ENCODE measurements at places on chromosomes 2 and 18. TPM values are rescaled to one million over a fixed set of nuclear protein-coding genes. Genes with fewer than 3 reads are reported as not detected.

Gene E2F6
- total RNA-seq: 14.5 TPM

Gene FARP2
- total RNA-seq: 48.6 TPM

Gene CD207
- total RNA-seq: 3.6 TPM

Gene FMNL2
- total RNA-seq: 69.5 TPM

Gene ZSWIM2
- total RNA-seq: not detected

Gene SLC16A14
- 4.7 TPM for total RNA-seq

Gene TRIM54
- total RNA-seq: not detected

Gene SAG
- total RNA-seq: not detected

Gene IL36B
- total RNA-seq: not detected

Gene G6PC2
- total RNA-seq: not detected

Gene C1QL2
- not detected for total RNA-seq

GRCh38 chr18:53148123-53148522 lies 808.1 kb downstream of the DCC start:
- DNase-seq: no peak

GRCh38 chr2:233705911-233706506 lies 6.7 kb upstream of the UGT1A5 start:
- peak; percentile 72 for DNase-seq

DNA sequence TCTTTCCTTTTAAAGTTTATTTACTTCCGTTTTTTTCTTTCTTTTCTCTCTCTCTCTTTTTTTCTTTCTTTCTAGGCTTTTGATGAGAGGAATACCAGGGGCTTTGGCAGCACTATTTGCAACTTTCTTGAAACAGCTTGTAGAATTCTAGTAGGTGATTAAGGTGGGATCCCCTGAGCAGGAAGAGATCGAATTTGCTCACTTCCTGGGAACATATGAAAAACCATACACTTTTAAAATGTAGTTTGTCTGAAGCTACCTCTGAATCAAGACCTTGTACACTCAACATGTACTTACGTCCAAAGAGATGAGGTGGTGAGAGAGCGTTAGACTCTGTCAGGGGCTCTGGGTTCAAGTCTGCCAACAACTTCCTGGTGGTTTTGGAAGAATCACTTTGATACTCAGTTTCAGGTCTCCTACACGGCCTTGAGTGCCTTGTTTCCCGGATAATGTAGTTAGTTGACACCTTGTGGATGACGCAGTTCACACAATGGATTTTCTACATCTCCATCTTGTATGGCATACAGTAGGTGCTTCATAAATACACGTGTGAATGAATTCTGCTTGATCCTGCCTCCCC lies 229.1 kb downstream of the MYCN start:
- no peak for DNase-seq

DNA sequence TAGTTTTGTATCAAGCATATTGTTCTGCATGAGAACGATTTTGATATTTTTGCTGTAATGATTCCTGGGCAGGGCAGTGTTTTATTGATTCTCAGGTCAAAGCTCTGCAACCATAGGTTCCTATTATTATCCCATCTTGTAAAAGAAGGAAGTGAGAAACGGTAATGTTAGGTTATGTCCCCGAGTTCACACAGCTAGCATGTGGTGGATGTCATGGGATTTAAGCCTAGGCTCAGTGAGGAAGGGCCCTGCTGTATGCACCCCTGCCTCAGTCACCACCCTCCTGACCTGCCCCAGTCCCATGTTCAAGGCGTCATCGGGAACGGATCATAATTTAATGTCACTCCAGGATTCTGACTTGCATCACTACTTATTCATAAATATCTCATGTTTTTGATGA lies 10.7 kb downstream of the ACP1 start:
- no peak for DNase-seq

DNA sequence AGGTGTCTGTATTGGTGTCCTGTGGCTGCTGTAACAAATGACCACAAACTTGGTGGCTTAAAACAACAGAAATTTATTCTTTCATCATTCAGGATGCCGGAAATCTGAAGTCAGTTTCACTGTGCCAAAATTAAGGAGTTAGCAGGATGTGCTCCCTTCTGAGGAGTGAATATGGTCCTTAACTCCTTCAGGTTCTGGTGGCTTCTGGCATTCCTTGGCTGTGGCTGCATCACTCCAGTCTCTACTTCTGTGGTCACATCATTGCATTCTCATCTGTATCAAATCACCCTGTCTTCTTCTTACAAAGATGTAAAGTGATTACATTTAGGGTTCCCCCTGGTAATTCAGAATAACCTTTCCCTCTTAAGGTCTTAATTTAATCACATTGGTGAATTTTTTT lies 12.6 kb downstream of the GPD2 start:
- no peak for DNase-seq

GRCh38 chr2:133171393-133172004 lies 396.8 kb downstream of the NCKAP5 start:
- DNase-seq: no peak

DNA sequence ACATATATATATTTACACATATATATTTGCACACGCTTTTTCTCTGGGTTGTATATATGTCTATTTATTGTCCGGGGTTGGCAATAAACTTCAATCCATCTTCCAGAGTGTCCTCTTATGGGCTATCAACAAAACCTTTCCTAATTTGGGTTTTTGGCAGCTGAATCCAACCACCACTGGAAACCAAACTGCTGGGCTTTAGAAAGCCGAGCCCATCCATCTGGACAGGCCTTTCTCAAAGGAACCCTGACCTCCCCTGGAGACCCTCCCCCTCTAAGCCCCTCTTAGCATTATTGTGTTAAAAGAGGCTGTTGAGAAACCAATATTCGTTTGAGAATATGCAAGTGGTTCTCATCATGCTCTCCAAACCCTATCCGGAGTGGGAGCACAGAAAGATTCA lies 153.6 kb downstream of the NRP2 start:
- DNase-seq: no peak

GRCh38 chr2:189466046-189466445 lies 24.8 kb downstream of the WDR75 start:
- no peak for DNase-seq

DNA sequence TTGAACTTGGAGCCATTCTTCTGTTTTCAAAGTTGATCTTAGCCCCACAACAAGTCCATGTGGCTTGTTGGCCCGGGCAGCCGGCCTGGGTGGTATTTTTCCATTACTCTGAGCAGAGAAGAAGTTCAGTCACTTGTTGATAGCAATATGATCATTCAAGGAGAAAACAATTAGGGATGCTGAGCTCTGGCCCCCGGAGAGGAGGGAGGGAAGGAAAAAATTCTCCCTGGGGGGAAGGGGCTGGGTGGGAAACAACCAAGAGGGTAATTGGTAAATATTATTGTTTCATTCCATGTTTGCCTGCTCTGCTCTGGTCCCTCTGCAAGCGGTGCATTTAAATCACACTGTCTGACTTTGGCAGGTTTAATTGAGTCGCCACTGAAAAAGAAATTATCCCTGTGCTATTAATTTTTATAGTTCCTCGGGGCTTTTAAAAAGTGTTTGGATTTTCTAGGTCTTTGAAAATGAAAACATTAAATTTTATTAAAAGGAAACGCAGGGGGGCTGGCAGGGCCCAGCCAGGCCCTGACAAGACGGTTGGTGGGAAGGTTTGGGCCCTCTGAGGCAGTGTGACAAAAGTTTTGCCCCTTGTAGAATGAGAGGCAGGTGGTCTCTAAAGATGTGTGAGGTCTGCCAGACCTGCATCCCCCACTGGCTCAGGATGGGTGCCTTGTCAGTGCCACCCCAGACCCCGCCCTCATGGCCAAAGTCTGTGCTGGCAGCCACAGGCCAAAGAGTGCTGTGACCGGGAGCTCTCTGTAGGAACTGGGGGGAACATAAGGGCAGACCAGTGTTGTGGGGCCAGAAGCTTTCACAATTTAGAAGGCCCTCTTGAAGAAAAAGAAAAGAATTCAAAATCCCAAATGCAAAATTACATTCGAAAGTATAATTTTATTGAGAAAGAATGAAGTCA lies 52.5 kb upstream of the SLC14A2 start:
- DNase-seq: no peak

DNA sequence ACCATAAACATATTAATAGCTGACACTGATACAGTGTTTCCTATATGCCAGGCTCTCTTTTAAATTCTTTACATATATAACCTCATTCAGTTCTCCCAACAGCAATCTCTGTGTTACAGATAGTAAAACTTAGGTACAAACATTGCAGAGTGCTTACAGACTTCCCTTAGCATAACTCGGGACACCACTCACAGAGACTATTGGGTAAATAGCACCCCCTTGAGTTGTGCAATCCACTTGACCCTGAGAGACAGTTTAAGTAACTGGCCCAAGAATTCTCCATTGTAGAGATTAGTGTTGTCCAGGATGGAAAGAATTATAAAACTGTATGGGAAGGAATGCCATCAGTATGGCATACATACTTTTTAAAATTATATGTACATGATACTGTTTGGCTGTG lies 110.1 kb downstream of the POLE4 start:
- no peak for DNase-seq

- DNase-seq: no peak
Measured at GRCh38 chr2:200624658-200625057, 38.8 kb downstream of the AOX1 start.

- DNase-seq: no peak
Measured at GRCh38 chr18:79389689-79390088, 6.0 kb upstream of the NFATC1 start.

DNA sequence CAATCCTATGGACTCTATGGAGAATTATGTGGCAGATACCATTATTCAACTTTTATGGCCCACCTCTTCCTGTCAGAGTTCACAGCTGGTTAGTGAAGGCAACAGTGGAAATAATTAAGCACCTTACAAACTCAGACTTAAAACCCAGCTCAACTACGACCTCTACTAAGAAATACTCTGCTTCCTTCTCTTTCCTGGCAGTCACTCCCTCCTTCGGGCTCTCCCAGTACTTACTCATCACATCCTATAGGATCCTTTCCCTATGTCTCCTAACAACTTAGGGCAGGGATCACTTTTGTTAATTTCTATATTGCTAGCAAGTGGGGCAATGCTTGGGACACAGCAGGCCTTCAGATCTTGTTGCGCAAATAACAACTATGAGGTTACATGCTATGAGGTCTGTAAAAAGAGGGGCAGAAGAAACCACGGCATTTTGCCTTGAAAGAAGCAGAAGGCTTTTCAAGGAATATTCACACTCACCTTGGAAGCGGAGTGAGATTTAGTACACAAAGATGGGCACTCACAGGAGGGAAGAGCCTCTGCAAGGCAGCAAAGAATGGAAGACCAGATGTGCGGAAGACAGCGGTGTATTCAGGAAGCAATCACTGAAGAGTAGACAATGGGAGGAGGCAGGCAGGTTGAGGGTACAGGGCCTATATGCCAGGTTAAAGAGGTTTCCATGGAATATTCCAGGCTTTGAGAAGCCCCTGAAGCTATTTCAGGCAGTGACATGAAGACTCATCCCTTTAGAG lies 2.1 kb downstream of the STK39 start:
- DNase-seq: no peak

GRCh38 chr2:68568116-68568515 lies 75.3 kb upstream of the PROKR1 start:
- no peak for DNase-seq

DNA sequence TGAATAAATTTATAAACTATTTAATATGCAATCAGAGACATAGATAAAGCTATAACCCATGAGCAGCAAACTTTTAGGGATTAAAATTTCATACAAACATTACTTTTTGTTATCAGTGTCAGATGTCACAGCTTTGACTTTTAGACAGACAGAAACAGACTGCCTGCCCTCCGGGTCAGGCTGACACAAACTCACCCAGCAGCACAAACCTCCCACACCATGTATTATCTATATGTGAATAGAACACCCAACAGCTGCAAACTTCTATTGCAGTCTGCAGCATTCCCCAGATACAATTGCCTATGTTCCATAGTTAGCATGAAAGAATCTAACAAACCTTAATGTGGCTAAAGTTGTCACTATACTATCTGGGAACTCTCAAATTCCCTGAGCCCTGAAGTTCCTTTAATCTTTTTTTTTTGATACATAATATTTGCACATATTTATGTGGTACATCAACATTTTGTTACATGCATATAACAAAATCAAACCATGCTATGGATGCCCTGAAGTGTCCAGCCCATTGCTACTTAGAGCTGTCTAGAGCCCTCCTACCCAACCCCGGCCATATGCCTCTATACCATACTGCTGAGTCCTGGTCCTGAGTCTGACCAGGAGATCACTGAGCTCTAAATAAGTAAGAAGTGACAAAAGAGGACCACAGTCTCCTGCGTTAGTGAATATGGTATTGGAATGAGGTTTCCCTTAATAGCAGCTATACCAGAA lies 214.4 kb downstream of the ZNF385B start:
- DNase-seq: no peak

GRCh38 chr2:196137271-196137670 lies 34.1 kb downstream of the STK17B start:
- DNase-seq: no peak

GRCh38 chr2:207937253-207937652 lies 88.1 kb downstream of the PLEKHM3 start:
- no peak for DNase-seq

DNA sequence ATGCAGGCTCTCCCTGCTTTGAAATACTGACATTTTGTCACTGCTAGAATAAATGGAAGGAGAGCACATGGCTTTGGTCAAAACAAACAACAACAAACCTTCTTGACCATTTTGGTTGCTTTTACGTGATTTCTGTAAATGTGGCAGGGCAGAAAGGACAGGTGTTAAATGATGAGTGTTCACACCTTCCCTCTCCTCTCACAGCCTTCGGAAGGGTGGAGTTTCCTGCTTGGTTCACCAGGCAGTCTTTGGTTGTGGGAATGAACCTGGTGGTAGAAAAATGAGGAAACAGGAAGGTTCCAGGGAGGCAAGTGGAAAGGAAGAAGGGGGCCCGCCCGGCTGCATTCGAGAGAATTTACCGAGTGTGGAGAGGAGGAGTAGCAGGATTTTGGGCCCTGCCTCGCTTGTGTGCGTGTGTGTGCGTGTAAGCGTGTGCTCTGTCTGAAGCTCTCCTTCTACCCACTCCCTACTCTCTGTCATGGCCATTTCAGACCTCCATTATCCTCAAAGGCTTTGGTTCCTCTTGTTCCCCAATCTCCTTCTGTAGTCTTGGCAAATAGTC lies 23.7 kb upstream of the SPP2 start:
- DNase-seq: no peak

DNA sequence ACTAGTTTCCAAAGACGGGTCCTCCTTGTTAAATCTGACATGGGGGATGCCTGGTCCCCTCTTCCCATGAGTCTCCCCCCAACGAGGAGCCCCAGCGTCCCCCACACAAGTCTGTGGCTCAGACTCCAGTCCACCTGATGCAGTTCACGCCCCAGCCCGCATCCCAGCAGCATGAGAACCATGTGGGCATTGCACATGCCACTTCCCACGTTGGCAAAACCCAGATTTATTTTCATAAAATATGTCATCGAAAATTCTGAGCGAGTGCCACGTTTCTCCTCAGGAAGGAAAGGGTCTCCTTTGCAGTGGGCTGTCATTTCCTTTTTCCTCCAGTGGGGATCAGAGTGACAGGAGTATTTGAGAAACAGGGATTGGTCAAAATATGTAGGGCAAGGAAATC lies 45.7 kb upstream of the TPO start:
- DNase-seq: no peak

GRCh38 chr2:228519561-228519960 lies 338.1 kb upstream of the SPHKAP start:
- no peak for DNase-seq

DNA sequence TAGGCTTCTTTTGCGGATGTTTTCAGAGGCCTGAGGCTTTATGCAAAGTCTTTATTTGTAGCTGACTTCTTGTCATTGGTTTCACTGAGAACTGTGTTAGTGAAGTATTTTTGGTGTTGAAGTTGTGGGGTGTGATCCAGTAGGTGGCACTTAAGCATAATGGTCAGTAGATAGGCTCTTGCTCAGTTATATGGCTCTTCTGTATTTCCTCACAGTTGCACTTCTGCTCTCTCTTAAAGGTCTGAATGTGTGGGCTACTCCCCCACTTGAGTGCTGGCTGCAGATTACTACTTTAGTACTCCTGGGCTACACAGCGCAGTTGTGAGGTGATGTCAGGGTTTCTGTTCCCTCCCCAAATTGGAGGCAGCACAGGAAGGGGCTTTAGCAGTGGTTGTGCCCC lies 133.8 kb upstream of the SCN7A start:
- DNase-seq: peak; percentile 13
